Activated T-cell treated with anti-CD3 and anti-CD28 coated beads for 4 hours (primary cell): ENCODE measurements at places on chromosomes 2 and 18.

GRCh38 chr2:102059151-102059550 is 67.4 kb downstream of the IL1R2 start:
- no peak for DNase-seq

GRCh38 chr2:195312662-195313061 is 344.4 kb upstream of the SLC39A10 start:
- DNase-seq: no peak

GRCh38 chr2:108613261-108614042 is 79.2 kb downstream of the LIMS1 start:
- DNase-seq: no peak

DNA sequence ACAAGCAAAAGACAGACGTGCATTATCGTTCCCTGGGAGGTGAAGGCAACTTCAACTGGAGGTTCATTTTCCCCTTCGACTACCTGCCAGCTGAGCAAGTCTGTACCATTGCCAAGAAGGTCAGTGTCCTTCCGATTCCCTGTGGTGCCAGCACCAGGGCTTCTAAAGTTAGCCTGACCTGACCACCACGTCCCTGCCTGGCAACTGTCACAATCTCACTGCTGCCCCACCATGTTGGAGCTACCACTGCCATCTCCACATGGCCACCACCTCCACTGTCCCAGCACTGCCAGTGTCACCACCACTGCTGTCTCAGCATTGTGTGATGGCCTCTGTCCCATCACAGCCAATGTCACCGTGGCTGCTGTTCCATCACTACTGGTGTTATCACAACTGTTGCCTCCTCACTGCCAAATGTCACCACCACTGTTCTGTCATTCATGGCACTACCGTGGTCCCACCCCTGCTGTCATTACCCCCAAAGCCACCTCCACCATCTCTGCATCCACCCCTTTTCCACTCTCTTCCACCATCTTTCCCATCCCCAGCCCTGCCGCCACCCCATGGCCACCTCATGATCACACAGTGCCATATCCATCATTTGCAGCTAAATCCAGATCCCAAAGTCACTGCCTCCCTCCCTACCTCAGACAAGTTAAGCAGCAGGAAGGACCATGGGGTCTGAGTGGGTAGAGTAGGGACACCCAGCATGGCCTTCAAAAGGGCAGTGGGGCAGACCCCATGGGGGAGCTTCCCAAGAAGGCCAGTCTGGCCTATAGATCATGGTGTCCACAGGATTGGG is 216.5 kb downstream of the DYSF start:
- DNase-seq: no peak

DNA sequence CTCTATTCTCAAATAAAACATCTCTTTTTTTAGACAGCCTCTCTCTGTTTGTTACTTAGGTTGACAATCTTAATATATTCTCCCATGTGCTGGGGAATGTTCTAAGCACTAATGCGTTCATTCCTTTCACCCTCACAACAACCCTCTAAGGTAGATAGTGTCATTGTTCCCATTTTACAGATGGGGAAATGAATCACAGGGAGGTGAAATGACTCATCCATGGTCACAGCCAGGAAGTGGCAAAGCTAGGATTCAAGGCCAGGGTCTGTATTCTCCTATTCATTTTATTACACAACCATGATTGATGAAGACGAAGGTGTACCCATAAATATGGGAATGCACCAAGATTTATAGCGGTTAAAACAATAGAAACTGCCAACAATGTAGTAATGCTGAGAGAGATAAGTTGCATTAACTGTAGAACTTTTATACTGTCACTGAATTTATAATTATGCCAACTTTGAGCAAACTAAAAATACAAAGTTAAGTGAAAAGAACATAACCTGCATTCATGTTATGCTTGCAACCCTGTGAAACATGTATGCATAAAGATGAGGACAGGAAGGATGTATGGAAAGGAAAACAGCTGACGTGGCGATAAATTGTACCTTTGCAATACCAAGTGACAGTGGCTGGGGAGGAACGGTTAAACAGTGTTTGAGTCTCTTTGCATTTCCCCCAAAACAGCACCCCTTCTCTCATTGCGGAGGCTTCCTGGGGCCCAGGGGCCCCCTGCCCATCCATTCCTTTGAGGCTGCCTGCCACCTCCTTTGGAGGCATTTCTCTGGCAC is 257.7 kb upstream of the AGAP1 start:
- DNase-seq: no peak

GRCh38 chr2:3462493-3463104 is 56.7 kb downstream of the ADI1 start:
- no peak for DNase-seq
